T-helper 2 cell (primary cell): ENCODE measurements at places on chromosomes 2 and 18.
A peak's percentile ranks its signal among the peaks of the same experiment; 100 is the strongest.

GRCh38 chr18:2112435-2113045, 458.8 kb downstream of the METTL4 start:
- no peak for DNase-seq

DNA sequence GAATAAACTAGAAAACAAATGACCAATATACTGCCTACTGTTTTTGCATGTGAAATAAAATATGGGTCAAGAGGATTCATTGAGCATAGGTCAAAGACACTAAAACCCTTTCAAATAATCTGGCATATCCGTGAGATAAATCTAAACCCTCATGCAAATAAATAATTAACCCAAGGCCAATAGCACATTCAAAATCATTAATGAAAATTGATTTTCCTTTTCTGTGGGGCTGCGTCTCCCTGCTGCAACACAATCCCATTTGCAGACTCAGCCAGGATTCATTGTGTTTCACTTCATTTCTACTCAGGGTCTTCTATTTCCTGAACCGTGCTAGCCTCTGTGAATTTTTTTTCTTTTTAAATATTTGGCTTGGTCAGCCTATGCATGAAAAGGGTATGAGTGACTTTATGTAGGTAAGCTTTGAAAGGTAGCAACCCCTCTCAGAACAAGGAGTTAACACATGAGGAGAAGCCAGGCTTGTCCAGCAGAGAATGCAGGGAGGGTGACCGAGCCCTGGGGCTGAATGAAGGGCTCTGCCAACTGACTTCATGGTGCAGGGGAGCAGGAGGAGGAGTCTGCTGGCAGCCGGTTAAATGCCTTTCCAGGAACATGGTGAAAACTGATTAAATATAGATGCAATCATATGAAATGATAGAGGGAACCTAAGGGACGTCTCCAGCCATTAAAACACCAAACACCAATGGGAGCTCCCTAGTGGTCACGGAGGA, 10.3 kb upstream of the CTAGE1 start:
- no peak for DNase-seq

- DNase-seq: no peak
Measured at GRCh38 chr2:102784940-102785339, 23.1 kb downstream of the TMEM182 start.

- peak; percentile 20 for DNase-seq
Measured at GRCh38 chr2:215435280-215435869, 493 bp downstream of the FN1 start.

- DNase-seq: no peak
Measured at GRCh38 chr18:13286456-13287125, 68.0 kb downstream of the LDLRAD4 start.

GRCh38 chr2:33378556-33379210, 97.8 kb upstream of the RASGRP3 start:
- DNase-seq: no peak

GRCh38 chr2:37774976-37775907, 103.8 kb upstream of the CDC42EP3 start:
- no peak for DNase-seq

DNA sequence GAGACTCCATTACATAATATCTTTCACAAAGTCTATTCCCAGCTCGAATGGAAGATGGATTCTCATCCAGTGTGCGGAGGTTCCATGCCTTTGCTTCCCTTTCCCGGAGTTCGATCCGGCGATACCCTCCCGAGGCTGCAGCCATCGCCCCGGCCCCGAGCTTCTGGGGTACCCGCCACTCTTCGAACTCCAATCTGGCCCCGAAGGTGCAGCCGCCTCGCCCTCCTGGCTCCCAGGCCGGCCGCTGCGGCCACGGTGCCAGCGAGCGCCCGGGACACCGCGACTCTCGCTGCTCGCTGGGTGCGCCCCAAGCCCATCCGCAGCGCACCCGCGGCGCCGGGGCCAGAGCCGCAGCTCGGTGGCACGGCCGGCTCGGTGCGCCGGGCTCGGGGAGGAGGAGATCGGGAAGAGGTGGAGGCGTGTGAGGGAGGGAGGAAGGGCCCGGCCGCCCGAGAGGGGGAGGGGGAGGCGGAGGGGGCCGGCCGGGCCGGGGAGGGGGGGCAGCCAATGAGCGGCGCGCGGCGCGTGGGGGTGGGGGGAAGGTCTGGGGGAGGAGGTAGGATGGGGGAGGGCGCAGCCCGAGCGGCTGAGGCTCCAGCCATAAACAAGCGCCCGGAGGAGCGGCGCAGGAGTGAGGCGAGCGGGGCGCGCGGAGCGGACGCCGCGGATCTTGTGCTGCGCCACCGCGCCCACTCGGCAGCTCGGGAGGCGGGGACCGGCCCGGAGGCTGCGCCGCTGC, at the start of gene CRIM1:
TSS of gene CRIM1 (plus strand) at position 628 of the 739 bp plus-strand sequence. CDS start 515 bp downstream, outside the sequence.
- peak; percentile 32 for DNase-seq
